ENCODE measurements at places on chromosomes 3 and 15. TPM values are rescaled to one million over a fixed set of nuclear protein-coding genes. Genes with fewer than 3 reads are reported as not detected.

DNA sequence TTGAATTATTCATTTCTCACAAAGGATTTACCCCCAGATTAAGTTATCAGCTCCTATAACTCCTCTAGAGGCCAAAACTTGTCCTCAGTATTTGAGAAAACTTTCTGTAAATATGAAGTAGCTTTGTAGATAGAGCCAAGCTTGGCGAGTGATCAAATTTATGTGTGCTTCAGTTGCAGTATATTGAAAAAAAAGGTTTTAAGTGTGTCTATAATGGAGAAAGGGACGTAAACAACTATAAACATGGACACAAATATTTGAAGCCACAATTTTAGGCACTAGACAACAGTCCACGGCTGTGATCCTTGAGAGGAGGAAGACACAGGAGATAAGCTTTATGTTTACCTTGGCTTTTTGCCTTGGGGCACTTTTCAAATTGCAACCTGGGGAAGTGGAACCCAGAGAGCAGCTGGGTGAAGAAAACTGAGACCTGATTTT, 118.7 kb downstream of the THRB start:
- no peak for DNase-seq

Gene CYP11A1
- not detected for total RNA-seq

GRCh38 chr15:73850228-73850627, 23.1 kb upstream of the TBC1D21 start:
- DNase-seq: no peak

Gene SERPINI2
- total RNA-seq: not detected

GRCh38 chr3:109819734-109820133, 482.4 kb upstream of the DPPA4 start:
- DNase-seq: no peak

Gene SNTN
- total RNA-seq: not detected

GRCh38 chr3:31610700-31611275, 78.1 kb downstream of the STT3B start:
- DNase-seq: no peak

Gene ZIC1
- not detected for total RNA-seq

GRCh38 chr15:95839367-95839782, 491.1 kb upstream of the NR2F2 start:
- no peak for DNase-seq

Gene GCNT3
- not detected for total RNA-seq

DNA sequence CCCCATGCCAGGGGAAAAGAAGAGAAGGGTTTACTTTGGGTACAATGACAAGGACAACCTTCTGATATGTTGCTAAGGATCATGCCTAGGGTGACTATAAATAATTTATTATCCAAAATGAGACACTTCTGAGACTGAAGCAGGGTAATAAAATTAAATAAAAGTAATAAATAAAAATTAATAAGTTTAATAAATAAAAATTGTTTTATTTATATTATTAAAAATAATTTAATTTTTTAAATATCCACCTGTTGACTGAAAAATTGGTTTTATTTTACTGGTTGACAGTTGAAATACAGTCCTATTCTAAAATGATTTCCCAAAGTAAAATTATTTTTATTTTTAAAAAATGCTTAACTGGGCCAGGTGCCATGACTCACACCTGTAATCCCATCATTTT, 102.0 kb downstream of the FHIT start:
- DNase-seq: no peak

DNA sequence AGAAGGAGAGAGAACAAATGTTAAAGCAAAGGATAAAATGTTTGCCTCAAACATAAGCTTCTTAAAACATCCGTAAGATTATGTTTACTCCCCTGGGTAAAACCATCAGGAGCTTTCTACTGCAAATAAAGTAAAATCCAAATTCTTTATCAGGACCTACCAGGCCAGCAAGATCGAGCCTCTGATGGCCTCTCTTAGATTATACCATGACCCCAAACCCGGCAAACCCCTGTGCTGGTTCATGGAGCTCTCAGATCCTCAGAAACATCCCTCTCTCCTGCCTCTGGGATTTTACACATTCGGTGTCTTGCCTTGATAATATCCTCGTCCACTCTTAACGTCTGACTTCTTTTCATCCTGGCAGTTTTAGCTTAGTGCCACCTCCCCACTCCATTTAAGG, 7.5 kb upstream of the TARS3 start:
- no peak for DNase-seq

Gene ACTC1
- not detected for total RNA-seq

GRCh38 chr15:90877996-90878395, 6.3 kb upstream of the FES start:
- no peak for DNase-seq

Gene LRRC15
- not detected for total RNA-seq

Gene BNC1
- not detected for total RNA-seq

Gene TRIM42
- total RNA-seq: not detected

Gene DPPA2
- not detected for total RNA-seq

DNA sequence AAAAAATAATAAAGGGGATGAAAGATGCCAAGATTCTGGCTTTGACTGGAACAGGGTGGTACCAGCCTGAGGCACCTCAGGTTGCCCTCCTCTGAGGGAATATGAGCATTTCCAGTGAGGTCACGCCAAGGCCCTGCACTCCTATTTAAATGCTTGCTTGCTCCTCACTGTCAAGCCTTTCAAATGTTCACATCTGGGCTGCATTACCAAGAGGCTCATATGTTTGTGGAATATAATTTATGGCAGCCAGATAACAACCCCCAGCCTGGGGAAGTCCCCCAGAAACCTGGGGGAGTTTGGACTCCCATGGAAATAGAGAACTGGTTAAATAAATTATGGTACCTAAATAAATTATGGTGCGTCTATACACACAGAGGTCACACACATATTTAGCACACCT, 88.4 kb downstream of the FRMD4B start:
- no peak for DNase-seq

GRCh38 chr3:191884132-191884531, 423.2 kb downstream of the PYDC2 start:
- DNase-seq: no peak

GRCh38 chr3:78659386-78659987, 1108.3 kb downstream of the ROBO1 start:
- DNase-seq: no peak

Gene TRIP4
- total RNA-seq: 25.8 TPM

Gene PODXL2
- 2.8 TPM for total RNA-seq

GRCh38 chr3:9678493-9678892, 25.1 kb upstream of the CPNE9 start:
- no peak for DNase-seq

GRCh38 chr3:146899171-146899570, 294.0 kb upstream of the PLSCR5 start:
- DNase-seq: no peak

DNA sequence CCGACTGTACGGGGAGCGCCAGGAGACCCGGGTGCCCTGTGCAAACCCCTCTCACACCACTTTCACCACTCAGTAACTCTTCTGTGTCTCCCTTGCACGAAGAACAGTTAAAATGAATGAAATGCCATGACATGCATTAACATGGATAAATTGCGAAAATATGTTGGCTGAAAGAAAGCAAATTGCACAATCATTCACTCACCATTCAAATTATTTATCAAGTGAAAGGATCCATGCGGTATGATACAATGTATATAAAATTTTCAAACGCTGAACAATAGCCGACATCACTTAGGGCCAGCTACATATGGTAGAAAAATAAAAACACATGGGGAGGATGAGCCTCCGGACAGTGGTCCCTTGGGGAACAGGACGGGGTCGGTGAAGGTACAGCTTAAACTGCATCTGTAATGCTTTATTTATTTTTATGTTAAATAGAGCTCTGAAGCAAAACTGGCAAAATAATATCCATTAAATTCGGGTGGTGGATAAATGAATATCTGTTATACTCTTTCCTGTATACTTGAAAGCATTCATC, 45.9 kb downstream of the SLC12A8 start:
- DNase-seq: no peak

Gene IL17RD
- not detected for total RNA-seq

Gene ZNF148
- total RNA-seq: 67.1 TPM

- no peak for DNase-seq
Observed at GRCh38 chr3:48459331-48459730, 12.8 kb downstream of the ATRIP start.

Gene CTXN2
- not detected for total RNA-seq

Gene SERINC4
- 0.27 TPM for total RNA-seq

All from naive thymus-derived CD8-positive, alpha-beta T cell (primary cell).